Germinal center (tissue), 1 donor: ENCODE measurements at places on chromosomes 2 and 18.

DNA sequence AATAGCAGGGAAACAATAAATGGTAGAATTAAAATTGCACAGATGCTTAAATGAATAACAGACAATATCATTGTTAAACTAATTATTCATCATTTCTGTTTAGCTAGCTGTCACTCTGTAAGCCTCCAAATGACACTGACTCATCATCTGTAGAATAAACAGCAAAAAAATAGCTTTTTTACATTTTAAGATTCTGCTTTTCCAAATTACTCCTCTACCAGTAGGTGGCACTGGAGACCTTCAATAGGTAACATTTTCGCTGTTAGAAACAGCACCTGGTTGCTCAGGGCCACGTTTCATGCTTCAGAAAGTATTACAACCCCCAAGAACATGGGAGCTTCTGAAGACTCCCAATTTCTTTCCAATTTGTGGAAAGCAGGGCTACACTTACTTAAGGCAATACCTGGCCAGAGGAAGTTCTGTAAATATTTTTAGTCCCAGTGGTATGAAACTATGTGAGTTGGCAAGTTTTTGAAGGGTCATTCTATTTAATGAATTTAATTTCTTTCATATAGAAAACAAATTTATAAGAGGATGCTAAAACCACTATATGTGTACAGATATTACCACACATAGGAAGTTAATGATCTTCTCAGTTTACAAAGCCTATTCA, 45.4 kb downstream of the TTN start:
- DNase-seq, result peak; percentile 23

GRCh38 chr2:96715658-96716057, 24.2 kb downstream of the LMAN2L start:
- DNase-seq, result no peak

DNA sequence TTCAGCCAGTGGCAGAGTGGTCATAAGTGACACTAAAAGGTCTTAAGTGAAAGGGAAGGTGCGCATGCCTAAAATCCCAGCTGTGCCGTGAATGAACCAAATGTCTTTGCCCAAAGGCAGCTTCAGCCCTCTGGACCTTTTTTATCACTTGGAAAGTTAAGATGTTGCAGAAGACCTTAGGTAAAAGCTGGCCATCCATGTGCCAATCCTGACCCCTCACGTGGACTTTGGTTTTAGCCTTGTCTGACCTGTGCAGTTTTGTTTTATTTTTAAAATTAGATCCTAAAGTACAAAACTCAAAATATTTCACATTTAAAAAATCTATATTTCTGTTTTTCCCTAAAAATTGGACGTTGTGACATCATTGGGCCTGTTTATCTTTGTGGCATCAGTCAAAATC, 429.5 kb downstream of the STK39 start:
- DNase-seq, result no peak

GRCh38 chr18:22701795-22702194, 231.3 kb upstream of the RBBP8 start:
- no peak for DNase-seq

DNA sequence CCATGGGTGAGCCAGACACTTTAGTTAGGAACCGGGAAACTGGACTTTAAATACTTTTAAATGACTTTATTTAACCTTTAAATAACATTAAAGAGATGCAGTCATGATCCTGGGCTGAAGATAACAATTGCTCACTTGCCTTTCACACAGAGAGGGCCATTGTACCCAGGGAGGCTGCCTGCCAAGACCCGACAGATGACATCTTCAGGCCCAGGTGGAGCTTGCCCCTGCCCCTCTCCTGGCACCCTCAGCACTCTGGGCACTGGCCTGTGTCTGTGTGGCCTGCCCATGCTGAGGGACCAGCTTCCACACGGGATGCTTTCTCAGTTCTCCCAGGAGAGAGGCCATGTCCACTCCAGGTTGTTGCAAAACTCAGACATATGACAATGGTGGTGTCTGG, 216.4 kb upstream of the MYT1L start:
- DNase-seq, result no peak

- DNase-seq, result no peak
Observed at GRCh38 chr2:85330839-85331636, 3.2 kb upstream of the TGOLN2 start.

DNA sequence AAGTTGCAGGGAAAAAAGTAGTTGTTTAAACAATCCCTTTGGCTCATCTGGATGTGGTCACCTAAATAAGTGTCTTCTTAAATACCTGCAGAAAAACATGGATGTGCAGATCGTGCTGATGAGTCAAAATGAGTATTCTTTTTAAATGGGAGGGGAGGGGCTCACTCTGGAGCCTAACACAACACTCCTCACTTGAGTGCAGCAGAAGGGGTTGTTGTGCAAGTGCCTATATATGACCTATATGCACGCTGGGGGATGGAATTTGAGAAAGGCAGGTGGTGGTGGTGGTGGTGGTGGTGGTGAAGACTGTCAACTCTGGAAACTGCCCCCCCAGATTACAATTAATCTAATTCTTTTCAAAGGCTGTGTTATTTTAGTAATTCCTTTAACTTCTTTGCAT, 77.9 kb upstream of the FAM124B start:
- no peak for DNase-seq

GRCh38 chr18:22556222-22557167, 138.8 kb upstream of the CTAGE1 start:
- DNase-seq, result no peak

GRCh38 chr2:182949572-182950189, 83.2 kb upstream of the FRZB start:
- no peak for DNase-seq

DNA sequence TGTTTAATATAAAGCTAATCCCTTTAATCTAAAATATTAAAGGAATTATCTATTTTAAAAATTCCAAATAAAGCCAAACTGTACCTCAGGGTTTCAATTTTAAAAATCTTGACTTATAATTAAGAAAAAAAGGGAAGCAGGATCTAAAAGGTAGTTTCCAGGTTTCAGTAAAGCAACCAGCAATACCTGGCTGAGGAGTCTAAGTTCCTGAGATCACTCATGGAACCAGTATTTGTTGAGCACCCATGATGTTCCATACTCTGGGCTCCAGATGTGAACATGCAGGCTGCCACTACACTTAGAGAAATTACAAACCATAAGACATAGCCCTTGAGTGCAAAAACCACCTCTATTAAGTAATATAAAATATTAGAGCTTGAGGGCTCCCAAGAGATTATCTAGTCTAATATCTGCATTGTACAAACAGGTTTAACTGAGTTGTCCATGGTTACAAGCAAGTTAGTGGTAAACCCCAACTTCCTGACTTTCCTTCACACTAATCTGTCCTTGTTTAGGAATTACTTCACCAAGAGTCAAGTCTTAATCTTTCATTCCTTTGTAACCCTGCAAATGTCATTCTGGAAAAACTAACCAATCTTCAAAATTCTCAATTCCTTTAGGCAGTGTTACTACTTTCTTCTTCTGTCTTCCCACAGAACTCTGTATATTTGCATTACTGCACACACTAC, 49.2 kb downstream of the CLASP1 start:
- DNase-seq, result no peak

- DNase-seq, result no peak
Observed at GRCh38 chr2:5695654-5696403, 3.6 kb downstream of the SOX11 start.

GRCh38 chr2:158714420-158714819, 80.7 kb upstream of the DAPL1 start:
- DNase-seq, result no peak
